ENCODE measurements at places on chromosomes 5 and 9.

DNA sequence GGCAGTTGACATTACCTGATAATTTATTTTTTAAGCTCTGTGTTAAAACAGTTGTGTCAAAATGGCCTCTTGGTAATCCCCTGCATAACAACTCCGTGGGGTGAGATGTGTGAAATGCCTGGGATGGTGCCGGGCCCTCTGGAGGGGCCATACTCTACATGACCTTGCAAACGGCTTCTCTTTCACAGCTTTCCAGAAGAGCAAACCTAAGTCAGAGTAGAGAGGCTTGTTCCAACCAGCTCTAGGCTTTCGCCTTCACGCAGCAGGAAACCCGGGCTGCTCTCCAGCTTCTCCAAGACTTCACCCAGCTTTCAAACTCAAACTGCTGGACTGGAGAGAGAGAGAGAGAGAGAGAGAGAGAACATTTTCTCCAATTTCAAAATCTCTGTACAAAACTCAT is 120.1 kb downstream of the SNX18 start:
- DNase-seq = no peak

DNA sequence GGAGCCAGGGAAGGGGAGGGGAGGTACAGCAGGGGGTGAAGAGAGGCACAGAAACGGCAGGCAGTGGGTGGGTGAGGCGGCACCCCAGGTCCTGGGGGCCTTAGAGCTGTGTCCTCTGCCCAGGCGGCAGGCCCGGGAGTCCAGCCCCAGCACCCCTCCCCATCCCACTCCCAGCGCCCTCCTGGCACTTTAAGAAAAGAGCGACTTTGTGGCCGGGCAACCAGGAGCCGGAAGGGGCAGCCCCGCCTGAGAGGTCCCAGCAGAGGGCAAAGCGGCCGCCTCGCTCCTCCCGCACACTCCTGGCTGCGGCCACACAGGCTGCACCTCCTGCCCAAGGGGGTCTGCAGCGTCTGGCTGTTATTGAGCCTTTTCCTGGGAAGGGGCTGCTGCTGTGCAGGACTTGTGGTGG is 42.6 kb downstream of the NACC2 start:
- no peak for DNase-seq

DNA sequence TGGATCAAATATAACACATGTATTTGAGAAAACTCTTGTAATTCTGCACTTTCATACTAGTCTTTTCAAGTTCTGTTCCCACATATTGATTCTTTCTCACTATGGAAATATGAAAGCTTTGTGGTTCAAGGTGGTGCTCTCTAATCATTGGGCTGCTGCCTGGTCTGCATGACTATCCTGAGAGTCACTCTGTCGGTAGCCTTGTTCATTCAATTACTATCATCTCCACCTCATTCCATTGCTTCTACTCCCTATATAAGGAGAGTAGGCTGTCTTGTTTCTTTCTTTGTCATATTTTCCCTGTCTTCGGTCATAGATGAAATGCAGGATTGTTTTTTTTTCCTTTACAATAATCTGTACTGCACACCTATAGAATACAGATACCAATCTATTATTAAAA is 341.4 kb upstream of the ACTBL2 start:
- DNase-seq = no peak

- DNase-seq = no peak
These were observed 128.3 kb upstream of the HAPLN1 start for GRCh38 chr5:83848941-83849340.

DNA sequence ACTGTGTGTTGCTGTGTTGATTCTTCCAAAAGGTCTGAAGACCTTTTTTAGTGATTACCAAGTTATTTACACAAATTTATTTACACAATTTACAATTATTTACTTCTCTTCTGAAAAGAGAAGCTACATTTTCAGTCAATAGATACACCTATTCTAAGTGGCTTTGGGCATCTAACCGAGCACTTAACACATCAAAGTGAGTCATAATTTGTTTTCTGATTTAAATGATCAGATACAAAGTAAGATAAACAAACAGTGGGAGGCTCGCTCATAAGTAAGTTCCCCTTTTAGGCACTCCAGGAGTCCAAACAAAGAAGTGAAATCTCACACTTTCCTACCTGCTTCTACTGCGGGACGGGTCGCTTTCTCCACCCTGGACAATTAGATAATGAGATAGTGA is 90.2 kb downstream of the APBA1 start:
- DNase-seq = no peak

DNA sequence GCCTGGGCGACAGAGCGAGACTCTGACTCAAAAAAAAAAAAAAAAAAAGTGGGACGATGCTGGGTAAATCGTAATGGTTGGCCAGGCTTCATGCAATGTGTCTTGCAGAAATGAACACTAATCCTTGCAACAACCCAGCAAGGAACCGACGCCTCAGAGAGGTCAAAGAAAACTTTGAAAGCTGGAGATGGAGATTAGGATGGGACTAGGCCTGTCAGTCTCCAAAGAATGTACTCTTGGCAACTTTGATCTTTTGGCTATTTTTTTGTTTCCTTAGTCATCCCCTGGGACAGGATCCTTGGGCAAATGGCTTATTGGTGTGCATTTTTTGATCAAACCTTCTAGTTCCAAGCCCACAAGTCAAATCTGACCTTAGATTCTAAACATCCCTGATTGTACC is 10.6 kb upstream of the PWWP2A start:
- no peak for DNase-seq

GRCh38 chr5:82276800-82277612 is 1.1 kb downstream of the RPS23 start:
- DNase-seq = no peak

DNA sequence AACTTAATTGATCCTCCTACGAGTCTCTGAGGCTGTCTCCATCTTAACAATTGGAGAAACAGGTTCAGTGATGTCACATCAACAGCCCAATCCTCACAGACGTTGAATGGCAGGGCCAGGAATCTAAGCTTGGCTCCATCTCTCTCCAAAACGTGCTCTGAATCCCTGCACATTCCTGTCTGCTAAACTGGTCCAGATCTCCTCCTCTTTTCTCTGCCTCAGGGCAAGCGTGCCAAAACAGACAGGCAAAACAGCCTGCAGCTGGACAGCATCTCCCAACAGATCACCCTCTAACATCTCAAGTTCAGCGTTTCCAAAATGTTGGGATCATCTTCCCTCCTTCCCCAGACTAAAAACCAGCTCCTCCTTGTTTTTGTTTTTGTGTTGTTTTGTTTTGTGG is 6.6 kb downstream of the FBP1 start:
- DNase-seq = no peak

GRCh38 chr9:127159325-127159801 is 36.9 kb upstream of the ANGPTL2 start:
- no peak for DNase-seq

- DNase-seq = no peak
These were observed 5.9 kb downstream of the GFI1B start for GRCh38 chr9:132984202-132985070.

- no peak for DNase-seq
These were observed 139.5 kb upstream of the KLF9 start for GRCh38 chr9:70553707-70554673.

- DNase-seq = no peak
These were observed 2.0 kb upstream of the HAUS6 start for GRCh38 chr9:19104515-19105282.

GRCh38 chr9:106927916-106928315 is 65.0 kb downstream of the ZNF462 start:
- no peak for DNase-seq

DNA sequence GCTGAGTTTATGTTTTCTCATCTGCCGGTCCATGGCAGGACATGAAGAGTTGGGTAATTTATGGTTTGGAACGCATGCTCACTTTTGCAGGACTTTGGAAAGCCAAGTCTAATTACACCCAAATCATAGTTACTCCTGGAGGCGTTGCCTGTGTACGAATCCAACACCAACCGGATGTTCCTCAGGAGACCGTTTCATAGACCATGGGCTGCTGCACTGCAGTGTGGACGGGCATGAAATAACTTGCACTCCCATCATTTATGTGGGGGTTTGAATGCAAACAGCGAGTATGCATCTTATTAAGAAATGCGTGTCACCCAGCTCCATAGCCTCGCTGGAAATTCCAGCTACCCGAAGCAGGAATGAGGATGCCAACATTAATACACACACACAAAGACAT is 96.1 kb upstream of the IRX2 start:
- no peak for DNase-seq

DNA sequence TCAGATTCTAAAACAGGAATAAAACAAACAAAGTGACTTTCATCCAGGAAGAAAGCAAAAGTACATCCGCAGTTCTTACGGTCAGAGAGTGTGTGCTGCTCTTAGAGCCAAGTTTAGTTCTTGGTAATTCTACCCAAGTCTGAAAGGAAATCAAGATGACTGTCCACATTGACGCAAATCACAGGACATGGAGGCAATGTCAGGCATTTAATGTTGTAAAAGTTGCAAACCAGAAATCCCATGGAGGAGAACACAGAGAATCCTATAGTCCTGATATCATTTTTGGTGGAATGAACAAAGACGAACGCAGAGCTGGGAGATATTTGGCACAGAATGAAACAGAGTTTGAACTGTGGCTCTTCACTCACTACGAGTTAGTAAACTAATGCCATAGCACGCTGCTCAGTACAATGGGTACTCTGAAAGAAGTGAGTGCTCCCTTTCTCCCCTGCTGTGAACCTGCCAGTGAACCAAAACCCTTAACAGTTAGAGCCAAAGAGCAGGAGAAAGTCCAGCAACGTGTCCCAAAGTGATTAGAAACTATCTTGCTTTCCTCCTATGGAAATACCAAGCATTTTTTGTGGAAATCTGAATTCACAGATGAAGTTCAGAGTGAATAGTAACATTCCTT is 74.3 kb downstream of the MUSK start:
- DNase-seq = no peak

- DNase-seq = no peak
These were observed 164.2 kb upstream of the PTGER4 start for GRCh38 chr5:40515476-40515875.

GRCh38 chr5:169104937-169105494 is 195.9 kb downstream of the SLIT3 start:
- no peak for DNase-seq

Measured in activated effector memory CD4-positive, alpha-beta T cell treated with Interleukin-2 at 50 U/mL for 16 hours (primary cell).